ENCODE measurements at places on chromosomes 2 and 18.

DNA sequence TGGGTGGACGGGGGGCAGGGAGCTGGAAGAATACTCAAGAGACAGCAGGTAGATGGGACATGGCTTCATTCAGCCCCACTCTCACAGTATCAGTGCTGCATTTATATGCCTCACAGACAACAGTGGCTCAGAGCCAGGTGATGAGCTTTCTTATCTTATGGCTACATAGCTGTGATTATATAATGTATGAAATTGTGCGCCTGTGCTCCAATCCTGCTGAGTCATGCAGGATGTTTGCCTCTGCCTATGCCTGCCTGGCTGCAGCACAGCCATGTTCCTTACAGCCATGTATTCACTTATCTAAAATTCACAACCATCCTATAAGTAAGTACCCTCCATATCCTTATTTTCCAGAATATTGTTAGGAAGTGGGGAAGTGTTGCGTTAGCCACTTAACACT is 37.7 kb upstream of the RNF103 start:
- DNase-seq, result no peak

- DNase-seq, result no peak
These were observed 893.2 kb upstream of the CRIM1 start for GRCh38 chr2:35462226-35462998.

DNA sequence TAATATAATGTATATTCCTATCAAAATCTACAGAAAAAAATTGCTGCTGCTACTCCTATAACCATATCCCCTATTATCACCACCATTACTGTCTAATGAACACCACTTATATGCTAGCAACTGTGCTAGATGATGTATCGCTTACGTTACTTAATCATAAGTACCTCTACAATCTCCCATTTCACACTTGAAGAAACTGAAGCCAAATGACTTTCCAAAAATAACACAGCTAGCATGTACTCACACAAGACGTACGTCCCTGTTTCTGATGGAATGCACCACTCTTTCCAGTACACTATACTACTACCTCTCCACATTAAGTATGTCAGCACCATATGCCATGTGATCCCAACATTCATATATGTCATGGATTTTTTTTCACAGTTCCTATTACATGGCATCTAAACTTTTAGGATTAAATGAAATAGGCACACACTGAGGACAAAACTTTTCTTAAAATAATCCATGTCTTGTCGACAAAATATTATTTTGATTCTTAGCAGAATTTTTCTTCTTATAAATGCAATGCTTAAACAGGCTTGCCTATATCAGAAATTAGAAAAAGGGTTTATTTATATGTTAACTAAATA is 112.8 kb downstream of the NBAS start:
- DNase-seq, result no peak

GRCh38 chr2:85583667-85584353 is 421 bp upstream of the VAMP5 start:
- DNase-seq, result no peak

DNA sequence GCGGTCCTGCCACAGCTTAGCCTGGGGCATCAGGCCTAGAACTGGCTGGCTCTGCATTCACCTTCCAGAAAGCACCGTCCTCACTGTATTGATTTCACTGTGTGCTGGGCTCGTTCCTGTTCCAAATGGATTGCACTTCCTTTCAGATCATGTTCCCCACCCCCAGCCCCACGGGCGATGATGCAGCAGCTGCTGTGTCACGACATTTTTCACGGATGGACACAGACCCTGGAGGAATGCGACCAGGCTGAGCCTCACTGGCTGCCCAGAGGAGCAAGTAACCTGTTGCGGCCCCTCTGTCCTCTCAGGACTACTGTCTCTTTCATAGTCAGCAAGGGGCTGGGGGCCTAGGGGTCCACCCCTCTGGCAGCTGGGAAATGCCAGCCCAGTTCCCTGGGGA is 50.3 kb downstream of the CAPN13 start:
- DNase-seq, result no peak

Data from WERI-Rb-1 (cell line).